ENCODE measurements at places on chromosomes 1 and 21.

- peak; percentile 69 for DNase-seq
Measured at GRCh38 chr1:26994020-26994786, 711 bp downstream of the TRNP1 start.

GRCh38 chr21:29499734-29500343 is 201.1 kb downstream of the BACH1 start:
- DNase-seq: peak; percentile 55

DNA sequence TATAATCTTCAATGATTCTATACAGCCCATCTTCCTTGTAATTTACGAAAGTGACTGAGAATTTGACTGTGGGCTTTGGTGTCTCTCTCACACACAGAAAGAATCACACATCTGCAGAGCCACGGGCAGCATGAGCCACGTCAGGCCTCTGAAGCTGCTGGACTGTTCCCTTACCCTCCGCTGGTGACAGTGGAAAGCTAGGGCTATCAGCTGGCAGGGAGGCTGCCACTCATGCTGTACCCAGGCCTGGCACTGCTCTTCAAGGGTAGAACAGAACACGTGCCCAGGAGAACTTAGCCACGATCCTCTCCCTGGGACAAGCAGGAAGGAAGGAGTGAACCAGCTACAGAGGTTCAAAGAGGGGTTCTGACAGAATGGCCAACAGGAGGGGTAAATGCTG is 90.7 kb downstream of the JAK1 start:
- DNase-seq: no peak

GRCh38 chr1:110210604-110211495 is 736 bp downstream of the KCNC4 start:
- peak; percentile 74 for DNase-seq

- DNase-seq: no peak
Measured at GRCh38 chr1:154752273-154753030, 117.6 kb downstream of the KCNN3 start.

DNA sequence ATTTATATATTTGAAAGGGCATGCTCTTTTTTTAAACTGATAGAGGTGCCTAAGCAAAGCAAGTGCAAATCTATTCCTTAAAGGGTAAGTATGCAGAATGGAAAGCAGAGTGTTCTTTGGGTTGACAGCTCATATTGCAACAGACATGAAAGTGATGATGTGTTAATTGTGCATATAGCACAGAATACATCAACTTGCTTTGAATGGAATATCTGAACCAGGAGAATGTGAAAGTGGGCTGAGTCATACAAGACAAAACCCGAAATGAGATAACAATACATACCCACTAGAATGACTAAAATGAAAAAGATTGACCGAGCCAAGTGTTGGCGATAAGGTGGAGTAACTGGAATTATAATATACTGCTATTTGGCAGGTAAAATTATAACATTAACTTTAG is 4.3 kb downstream of the CR1 start:
- DNase-seq: no peak

GRCh38 chr21:44567481-44568171 is 5.9 kb upstream of the KRTAP10-4 start:
- DNase-seq: no peak

- peak; percentile 18 for DNase-seq
Measured at GRCh38 chr1:52659356-52659755, 26.4 kb downstream of the SHISAL2A start.

DNA sequence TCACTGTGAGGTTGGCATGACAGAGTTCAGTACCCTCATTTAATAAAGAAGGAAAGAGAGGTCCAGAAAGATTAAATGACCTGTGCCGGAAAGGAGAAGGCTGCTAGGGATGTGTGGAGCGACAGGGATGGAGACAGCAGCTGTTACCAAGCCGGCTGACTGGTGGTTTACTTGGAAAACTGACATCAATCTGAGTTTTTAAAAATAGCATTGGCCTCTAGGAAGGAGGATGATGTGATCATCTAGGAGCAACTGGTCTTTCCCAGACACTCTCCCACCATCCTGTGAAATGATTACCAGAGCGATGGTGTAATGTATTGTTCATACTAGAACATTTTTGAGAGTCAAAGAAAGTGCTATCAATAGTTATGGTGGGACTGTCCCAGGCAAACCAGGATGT is 154.4 kb downstream of the ZSCAN20 start:
- DNase-seq: no peak

GRCh38 chr1:188466539-188466938 is 1637.8 kb downstream of the PLA2G4A start:
- DNase-seq: no peak

- DNase-seq: no peak
Measured at GRCh38 chr1:51433269-51433971, 85.6 kb downstream of the EPS15 start.

GRCh38 chr1:162470216-162470615 is 27.4 kb upstream of the UHMK1 start:
- no peak for DNase-seq

DNA sequence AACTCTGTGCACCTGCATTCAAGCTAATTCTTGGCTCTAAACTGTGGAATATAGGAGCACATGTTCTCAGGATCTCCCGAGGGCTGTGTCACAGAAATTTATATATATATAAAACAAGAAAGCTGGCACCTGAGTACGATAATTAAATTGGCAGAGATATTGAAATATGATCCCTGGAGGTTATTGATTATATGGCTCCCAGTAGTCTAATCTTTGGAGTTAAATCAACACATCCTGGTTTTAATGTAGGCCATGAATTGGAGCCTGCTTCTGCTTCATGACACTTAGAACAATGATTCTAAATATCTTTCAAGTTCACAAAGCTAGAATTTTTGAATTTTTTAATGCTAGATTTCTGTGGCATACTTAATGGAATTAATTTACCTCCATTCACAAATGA is 84.3 kb downstream of the CTH start:
- no peak for DNase-seq

- DNase-seq: no peak
Measured at GRCh38 chr1:230794871-230795605, 47.9 kb downstream of the CAPN9 start.

GRCh38 chr1:59079434-59080140 is 217.3 kb upstream of the FGGY start:
- DNase-seq: peak; percentile 53

DNA sequence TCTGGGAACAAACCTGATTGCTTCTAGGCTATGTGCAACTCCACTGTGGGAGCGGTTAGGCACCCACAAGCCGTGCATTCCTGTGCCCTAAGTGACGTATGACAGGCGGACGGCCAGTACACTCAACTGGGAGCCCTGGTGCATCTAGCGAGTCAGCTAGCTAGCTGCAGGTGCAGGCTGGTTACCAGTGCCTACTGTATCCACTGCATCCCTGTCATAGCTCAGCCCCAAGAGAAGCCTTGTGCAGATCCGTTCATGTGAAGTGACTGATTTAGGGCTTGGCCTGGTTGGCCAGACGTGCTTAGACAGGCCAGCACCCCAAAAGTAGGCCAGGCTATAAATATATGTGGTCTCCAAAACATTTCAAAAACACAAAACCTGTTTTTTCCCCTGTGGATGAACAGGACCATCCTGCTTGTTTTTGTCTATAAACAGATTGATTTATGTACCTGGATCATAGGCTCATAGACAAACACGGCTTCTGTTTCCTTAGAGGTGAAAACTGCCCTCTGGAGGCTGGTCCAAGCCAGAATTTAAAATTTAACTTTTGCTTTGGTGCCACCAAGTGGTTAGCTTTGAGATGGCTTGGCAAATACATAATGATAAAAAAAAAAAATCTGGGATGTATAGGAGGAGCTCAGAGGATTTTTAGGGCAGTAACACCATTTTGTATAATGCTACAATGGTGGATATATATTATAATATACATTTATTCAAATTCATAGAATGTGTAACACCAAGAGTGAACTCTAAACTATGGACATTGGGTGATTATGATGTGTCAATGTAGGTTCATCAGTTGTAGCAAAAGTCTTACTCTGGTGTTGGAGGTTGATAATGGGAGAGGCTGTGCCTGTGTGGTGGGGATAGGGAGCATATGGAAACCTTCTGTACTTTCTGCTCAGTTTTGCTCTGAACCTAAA is 68.5 kb downstream of the GIPC2 start:
- DNase-seq: peak; percentile 89

DNA sequence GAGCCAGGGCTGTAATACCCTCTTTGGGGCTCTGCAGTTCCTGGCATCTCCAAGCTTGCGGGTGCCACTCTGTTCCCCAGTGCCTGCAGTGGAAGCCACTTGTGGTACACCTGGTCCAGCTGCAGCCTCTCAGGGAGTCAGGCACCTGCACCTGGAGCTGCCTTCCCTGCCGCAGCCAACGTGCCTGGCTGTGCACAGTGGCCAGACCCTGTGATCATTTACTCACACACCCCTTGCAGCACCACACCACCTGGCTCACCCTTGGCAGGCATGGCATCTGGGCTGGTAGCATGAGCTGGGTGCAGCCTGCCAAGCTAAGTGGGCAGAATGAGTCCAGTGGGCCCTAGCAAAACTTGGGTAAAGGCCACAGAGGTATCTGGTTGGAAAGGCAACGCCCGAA is 51.1 kb upstream of the NTPCR start:
- DNase-seq: no peak

GRCh38 chr1:50750021-50750619 is 209.9 kb downstream of the FAF1 start:
- peak; percentile 60 for DNase-seq

- no peak for DNase-seq
Measured at GRCh38 chr1:182978151-182978853, 25.3 kb upstream of the SHCBP1L start.

DNA sequence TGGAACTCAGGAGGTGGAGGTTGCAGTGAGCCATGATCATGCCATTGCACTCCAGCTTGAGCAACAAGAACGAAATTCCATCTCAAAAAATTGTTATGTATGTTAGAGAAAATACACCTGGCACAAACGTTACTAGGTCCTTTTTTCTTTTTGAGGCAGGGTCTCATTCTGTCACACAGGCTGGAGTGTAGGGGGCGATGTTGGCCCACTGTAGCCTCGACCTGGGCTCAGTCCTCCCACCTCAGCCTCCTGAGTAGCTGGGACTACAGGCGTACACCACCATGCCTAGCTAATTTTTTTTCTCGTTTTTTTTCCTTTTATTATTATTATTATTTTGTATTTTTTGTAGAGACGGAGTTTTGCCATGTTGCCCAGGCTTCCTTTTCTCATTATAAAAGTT is 4.4 kb downstream of the HAX1 start:
- no peak for DNase-seq

DNA sequence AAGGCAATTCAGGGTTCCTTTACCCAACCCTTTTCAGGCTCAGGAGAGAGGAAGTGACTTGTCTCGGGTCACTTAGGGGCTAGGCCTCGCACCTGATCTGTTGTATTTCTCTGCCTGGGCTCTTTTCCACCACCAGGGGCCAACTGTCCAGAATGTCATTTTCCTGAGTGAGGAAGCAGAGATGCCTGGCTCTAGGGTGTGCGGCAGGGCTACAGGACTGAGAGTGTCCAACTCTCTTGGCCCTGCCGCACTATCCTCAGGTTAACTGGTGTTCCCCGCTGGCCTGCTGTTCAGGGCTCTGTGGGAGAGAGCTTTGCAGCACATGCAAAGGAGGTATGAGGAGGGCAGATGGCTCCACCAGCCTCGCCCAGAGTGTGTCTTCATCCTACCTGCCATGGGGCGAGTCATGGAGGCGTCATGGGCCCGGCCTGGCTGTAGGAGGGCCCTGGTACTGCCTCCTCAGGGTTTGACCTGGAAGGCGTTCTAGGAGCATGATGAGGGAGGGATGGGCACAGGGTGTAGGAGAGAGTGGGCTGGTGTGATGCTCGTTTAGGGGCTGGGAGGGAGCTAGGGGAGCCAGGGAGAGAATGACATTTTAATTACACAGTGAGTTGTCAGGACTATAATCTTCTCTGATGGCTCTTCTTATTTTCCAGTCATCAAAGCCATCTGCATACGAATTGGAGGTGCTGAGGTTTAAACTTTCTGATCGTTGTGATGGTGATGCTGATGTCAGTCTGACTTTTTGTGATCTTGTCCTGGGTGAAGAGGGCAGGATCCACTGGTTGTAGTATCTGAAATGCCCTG is 128.3 kb downstream of the NOS1AP start:
- DNase-seq: no peak

DNA sequence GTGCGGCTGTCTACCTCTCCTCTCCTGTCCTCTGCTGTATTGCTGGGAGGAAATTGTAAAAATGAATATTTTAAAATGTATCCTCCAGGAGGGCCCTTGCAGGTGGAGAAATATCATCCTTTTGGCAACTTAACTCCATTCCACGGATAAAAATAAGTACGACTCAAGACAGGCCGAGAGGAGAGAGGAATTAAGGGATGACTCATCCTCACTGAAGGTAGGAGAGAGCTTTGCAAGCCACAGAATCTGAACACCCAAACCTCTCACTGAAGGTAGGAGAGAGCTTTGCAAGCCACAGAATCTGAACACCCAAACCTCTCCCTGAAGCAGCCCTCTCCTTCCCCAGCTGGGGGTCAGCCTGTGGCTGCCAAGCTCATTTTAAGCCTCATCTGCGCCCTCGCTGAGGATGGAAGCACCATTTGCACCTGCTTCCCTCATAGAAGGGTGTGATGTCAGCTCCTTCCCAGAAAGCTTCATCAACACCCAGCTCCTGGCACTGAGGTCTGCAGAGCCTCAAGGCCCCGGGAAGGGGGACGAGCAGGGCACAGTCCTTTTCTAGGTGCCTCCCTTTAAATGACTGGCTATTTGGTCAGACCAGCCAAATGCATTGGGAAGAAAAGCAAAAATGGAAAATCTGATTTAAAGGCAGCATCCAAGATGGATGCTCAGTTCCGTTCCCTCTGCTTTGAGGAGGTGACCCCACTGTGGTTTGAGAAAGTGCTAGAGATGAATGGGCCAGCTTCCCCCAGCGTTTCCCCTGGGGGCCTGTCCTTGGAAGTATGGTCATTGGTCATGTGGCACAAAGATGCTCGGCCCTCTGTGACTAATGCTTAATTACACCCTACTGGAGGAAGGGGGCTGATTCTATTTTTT is 12.9 kb upstream of the SELENON start:
- DNase-seq: peak; percentile 62

GRCh38 chr1:12161324-12161661 is 5.5 kb upstream of the TNFRSF1B start:
- DNase-seq: no peak

DNA sequence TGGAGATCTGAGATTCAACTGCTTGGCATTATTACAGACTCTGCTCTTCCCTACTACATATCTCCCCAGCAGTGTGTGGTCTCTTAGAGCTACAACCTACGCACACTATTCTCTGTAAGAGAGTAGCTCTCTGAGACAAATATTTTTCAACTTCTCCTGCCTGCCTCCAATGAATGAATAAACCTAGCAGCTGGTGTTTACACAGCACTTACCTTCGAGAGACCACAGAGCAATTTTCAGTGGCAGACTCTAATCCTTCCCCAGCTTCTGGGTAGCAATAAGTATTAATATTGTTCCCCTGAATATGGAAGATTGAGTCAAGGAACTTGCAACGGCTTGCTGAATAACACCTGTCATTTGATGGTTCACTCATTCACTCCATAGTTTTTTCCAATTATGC is 350.9 kb upstream of the SPAG17 start:
- DNase-seq: no peak

DNA sequence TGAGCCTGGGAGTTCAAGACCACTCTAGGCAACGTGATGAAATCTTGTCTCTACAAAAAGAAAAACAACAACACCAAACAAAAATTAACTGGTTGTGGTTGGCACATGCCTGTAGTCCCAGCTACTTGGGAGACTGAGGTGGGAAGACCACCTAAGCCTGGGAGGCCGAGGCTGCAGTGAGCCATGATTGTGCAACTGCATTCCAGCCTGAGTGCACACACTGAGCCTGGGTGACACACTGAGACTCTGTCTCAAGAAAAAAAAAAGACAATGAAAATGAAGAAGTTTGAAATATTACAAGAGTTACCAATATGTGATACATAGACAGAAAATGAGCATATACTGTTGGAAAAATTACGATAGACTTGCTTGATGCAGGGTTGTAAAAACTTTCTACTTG is 31.9 kb downstream of the PDC start:
- DNase-seq: peak; percentile 26
